Lung microvascular endothelial cell (primary cell): ENCODE measurements at places on chromosomes 5 and 9.

- no peak for DNase-seq
These were observed 425.9 kb upstream of the ACO1 start for GRCh38 chr9:31958572-31958971.

DNA sequence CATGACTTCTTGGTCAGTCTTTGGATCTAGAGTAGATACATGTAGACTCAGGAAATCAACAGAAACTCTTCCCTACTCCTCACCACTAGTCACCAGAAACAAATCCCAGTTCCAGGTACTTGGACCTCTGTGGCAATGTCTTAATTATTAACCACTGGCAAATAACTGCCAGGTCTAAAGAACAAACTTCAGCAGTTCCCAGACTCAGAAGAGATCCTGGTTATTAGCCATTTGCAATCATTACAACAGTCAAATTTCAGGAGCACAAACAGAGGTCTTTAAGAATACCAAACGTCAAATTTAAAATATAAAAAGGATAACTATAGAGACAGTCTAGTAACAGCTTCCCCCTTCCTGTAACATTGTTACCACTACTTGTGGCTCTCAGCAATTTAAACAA is 10.2 kb downstream of the DIAPH1 start:
- DNase-seq: no peak

GRCh38 chr5:133683646-133684596 is 71.6 kb upstream of the FSTL4 start:
- DNase-seq: no peak

GRCh38 chr5:56649569-56649968 is 165.8 kb upstream of the MAP3K1 start:
- no peak for DNase-seq

- no peak for DNase-seq
These were observed 117.2 kb downstream of the TSSK1B start for GRCh38 chr5:113317636-113318035.
